CD4-positive, alpha-beta T cell treated with Interleukin-1 beta for 1 hour (primary cell): ENCODE measurements at places on chromosomes 6 and 20.

- no peak for DNase-seq
These were observed 11.3 kb downstream of the PAQR8 start for GRCh38 chr6:52373151-52373690.

DNA sequence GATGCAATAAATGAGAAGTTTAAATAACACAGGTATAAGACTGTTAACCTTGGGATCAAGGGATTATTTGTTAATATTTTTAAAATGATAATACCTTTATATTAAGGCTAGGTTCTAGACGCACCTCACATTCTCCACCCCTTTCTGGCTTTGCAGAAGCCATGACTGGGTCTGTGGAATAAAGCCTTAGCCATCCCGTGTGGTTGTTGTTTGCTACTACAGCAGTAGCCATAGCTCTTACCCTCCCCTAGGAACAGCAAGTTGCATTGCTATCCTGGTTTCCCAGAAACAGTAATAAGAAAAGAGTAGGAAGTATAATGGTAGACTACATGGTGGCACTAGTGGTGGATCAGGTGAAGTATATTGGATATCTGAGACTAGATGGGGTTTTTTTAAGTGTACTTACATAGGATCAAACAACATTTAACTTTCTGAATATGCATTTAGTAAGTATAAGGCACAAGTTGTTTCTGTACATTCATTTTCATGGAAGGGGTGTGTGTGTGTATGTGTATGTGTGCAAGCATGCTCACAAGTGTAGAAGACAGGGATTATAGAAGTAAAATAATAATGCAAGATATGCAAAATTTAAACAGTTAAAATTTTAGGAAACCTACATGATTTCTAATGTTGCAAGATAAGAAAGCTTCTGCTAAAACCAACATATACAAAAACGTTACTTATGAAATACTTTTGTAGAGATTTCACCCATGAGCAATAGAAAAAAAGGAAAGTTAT is 384.2 kb downstream of the PRKN start:
- DNase-seq, result no peak

GRCh38 chr6:36131511-36132245 is 1.4 kb downstream of the MAPK13 start:
- peak; percentile 63 for DNase-seq

DNA sequence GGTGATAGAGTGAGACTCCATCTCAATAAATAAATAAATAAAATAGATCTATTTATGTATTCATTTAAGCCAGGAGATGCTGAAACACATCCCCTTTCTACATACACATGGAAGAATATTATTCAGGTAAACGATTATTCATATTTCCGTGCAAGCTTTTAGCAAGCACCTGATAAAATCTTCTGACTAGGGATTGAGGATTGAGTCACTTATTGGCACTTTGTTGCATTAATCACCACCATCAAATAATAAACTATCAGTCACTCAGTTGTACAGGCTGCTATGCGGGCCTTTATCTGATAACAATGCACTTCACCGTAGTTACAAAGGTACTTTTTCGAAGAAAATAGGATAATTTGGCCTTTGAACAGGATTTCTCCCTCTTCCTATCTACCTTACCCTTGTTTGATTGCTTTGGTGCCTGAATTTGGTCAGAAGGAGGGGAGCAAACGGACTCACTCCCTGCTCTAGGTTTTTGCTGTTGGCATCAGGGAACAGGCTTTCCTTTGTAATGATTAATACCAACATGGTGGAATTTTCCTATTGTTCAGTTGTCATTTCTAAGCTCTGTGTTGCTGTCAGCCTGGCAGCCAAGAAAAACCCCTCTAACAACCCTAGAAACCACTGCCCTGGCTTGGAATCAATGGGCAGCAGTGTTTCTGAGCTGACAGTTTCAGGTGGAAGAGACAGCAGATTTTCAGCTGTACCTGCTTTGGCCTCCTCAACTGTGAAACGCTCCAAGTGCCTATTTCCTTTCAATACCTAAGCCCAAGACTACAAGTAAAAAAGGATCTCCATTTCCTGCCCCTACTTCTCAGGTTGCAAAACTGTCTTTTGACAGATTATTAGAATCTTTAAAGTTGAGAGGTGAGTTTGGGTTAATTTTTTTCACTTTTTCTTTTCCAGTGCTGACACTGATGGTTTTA is 63.0 kb downstream of the MYB start:
- no peak for DNase-seq

DNA sequence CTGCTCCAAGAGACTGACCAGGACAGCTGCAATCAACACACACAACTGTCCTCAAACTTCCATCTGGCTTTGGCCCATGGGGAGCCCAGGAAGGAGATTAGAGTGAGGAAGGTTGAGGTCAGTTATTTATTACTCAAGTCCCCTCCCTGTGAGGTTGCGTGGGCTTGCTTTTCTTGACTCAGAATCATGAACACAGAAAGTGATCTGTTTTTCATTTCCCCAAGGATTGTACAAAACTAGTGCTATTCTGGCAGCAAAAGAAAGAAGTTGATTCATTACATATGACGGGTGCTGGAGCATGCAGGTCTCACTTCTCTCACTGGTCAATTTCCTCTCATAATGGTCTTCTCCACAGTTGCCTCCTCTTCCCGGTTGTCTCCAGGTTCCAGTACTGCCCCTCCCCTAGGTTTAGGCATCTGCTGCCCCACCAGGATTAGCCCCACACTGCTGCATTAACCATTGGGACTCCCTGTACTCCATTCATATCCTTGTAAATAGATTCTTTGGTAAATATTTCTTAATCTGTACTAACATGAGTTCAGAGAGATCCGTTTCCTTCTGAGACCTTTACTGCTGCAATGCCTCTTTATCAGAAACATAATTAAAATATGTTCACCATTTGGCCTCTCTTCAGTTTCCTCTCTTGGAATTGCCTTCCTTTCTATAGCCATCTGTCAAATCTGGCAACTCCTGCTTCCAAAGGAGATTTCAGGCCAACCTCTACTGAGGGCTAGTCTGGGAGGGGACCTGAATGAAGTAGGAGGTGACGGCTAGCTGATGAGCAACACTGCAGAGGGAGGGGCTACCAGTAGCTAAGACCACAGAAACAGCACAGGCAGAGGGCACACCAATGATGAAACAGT is 888.8 kb downstream of the QKI start:
- DNase-seq, result no peak

- DNase-seq, result no peak
These were observed 72.8 kb downstream of the CD83 start for GRCh38 chr6:14190191-14190928.

DNA sequence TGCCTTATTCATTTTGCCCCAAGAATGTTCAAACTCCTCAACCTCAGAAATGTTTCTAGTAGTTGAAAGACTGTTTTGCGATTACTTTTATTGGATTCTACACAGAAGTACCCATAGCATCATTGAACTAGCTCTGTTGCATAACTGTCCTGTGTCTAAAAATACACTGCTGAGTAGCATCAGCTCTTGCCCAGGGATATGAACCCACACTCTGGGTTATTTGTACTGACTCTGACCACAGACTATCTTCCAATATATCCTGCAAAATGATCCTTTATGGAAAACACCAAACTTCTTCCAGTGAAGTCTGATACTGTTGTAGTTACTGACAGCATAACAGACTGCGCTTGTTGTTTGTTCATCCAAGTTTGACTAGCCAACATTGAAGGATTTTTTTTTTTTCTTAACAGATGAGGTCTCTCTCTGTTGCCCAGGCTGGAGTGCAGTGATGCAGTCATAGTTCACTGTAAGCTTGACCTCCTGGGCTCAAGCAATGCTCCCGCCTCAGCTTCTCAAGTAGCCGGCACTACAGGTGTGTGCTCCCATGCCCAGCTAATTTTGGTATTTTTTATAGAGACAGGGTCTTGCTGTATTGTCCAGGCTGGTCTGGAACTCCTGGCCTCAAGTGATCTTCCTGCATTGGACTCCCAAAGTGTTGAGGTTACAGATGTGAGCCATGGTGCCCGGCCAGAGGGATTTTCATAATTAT is 49.9 kb downstream of the TULP4 start:
- DNase-seq, result no peak
